ENCODE measurements at places on chromosomes 11 and 22.

GRCh38 chr11:83523676-83524075, 237.5 kb upstream of the CCDC90B start:
- DNase-seq = no peak

GRCh38 chr22:37970864-37971263, 13.5 kb downstream of the SOX10 start:
- no peak for DNase-seq

DNA sequence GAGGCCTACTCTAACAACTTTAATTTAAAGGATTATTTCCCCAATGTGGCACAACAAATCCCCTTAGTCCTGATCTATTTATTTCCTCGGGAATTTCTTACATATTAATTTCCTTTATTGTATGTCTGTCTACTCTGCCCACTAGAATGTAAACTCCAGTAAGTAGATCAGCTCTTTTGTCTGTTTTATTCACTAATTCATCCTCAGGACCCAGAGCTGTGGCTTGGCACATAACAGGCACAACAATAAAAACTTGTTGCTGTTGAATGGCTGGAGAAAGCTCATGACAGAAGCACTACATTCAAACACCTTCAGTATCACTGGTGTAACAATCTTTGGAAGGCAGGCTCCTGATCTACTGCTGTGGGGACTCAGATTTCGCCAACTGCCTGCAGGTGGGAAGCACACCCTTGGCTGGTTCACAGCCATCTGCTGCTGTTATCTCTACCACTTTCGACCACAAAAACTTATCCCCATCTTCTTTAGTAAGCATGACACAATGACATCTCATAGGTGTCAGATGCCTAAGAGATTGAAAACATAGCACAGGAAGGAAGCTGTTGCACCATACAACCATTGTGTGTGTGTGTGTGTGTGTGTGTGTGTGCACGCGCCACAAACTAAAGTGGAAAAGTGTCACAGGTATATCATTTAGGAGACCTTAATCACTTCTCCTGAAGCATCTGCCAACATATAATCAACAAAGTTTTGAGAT, 11.9 kb downstream of the HIRA start:
- DNase-seq = no peak

GRCh38 chr11:86415026-86415425, 40.3 kb downstream of the CCDC81 start:
- no peak for DNase-seq

DNA sequence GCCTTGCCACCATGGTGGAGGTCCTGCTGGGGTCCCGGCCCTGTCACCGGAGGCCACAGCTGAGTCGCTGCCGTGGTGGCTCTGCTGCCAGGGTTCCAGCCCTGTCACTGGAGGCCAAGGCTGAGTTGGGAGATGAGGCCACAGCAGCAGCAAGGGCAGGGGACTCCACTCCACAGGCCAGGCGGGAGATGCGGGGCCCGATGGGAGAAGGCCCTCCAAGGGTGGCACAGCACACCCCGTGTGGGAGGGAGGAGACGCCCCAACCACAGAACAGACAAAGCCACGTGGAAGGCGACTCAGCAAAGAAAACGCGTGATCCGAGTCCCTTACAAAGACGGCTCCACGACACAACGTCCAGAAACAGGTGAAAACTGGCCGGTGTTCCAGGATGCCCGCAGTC, 159.3 kb downstream of the BRD1 start:
- DNase-seq = no peak

GRCh38 chr22:39332441-39333064, 13.1 kb upstream of the RPL3 start:
- DNase-seq = no peak

GRCh38 chr11:7143908-7144307, 55.1 kb downstream of the RBMXL2 start:
- no peak for DNase-seq

DNA sequence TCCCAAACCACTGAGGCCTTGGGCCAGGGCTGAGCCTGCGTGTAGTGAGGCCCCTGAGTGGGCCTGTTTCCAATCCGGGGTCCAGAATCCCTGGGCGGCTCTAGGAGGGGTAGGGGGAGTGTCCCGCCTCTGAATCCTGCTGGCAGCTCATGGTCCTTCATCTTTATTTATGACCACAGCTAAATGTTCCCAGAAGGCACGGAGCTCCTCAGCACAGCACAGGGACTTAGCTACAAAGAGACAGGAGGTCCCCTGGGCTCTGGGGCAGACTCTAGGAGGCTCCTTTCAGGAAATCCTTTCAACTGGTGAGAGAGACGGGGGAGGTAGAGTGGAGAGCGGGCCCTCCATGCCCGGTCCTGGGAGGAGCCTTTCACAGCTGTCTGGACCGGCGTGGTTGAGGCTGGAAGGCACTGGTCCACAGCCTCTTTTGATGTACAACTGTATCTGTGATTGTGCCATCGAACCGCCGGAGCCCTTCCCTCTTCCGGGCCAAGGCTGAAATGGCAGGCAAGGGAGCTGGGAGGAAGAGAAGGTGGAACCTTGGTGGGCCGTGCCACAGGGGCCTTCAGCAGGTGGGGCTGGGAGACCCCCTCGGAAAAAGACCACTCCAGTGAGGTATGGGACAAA, 46.8 kb downstream of the SCUBE1 start:
- no peak for DNase-seq

- DNase-seq = no peak
Measured at GRCh38 chr11:24837112-24837511, 340.3 kb downstream of the LUZP2 start.

DNA sequence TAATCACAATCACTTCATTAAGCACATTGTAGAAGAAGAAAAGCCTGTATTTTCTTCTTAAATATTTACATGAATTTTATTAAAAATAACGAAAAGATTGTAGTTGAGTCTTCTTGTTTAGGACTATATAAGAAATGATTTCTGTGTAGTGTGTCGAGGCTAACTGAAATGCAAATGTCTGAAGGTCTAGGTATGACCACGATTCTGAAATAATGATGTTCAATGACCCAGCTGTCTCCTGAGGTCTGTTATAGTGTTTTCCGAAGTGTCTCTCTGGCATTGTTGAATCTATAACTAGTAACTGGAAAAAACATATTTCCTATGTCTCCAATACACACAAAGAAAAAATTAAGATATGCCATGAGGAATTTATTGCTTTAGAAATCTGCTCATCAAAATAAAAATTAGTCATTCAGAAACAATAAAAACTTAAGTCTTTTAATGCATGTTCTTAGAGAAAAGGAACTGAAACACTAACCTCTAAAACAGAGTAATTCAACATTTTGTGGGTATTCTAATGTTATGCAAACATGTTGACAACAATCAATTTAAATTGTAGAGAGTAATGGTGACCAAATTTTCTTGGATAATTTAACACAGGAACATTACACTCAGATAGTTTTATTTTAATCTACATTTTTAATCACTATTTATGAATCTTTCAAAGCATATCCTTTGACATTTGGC, 55.0 kb downstream of the CASP12 start:
- DNase-seq = no peak

- DNase-seq = no peak
Measured at GRCh38 chr11:64100360-64100759, 64.6 kb downstream of the FLRT1 start.

DNA sequence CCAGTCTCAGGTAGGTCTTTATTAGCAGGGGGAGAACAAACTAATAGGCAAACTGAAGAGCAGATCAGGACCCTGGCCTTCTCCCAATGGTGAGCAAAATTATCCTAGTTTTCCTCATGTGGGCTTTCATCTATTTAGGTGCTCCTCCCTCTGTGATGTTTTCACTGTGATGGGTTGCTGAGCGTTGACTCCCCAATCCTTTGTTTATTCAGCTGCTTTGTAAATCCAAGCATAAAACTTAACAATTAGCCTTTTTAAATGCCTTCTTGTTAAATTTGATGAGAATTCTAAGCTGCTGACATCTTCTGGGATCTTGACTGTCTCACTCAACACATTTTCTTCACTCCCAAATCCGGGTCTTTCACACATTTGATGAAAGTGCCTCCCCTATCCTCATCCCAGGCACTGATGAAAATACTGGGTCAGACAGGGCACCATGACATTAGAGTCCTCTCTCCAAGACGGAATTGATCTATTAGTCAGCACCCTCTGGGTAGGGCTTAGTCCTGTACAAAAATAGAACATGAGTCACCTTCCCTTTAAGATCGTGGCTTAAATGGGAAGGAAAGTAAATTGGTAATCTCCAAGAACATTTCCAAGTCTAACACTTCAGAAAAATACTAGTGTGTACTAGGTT, 199.3 kb upstream of the ISX start:
- DNase-seq = no peak

- DNase-seq = no peak
Measured at GRCh38 chr11:9493492-9493891, 32.7 kb downstream of the ZNF143 start.

- no peak for DNase-seq
Measured at GRCh38 chr22:48491451-48491941, 1336.2 kb downstream of the BRD1 start.

DNA sequence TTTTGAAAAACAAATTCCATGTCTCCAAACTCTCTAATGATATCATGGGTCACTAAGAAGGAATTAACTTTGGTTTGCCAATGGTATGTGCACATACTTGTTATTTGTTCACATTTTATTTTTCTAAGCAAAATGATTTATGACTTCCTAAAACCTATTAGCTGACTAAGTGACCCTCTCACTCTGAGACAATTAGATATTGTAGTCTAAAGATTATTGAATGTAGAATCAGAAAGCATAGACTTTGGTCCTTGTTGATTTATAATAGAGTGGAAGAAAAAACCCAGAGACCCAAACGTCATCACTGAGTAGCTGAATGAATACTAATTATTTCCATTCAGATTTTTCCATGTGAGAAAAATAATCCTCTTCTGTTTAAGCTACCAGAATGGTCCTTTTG, 243.5 kb upstream of the ANO3 start:
- no peak for DNase-seq

DNA sequence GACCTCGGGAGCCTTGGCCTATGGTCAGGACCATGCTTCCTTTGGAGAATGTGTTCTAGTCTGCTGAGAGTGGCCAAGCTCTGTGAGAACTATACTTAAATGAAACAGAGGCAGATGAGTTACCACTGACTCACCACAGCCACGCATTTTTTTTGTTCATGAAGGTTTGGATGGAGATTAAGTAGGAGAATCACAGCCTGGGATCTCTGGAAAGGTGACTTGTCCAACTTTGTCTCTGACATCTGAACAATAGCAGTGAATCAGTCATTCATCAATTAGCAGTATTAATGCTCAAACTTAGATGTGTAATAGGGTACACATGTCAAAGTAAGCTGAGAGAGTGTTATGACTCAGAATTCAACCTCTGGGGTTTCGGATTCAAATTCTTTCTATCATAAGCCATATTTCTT, 100.7 kb upstream of the ANO3 start:
- no peak for DNase-seq

DNA sequence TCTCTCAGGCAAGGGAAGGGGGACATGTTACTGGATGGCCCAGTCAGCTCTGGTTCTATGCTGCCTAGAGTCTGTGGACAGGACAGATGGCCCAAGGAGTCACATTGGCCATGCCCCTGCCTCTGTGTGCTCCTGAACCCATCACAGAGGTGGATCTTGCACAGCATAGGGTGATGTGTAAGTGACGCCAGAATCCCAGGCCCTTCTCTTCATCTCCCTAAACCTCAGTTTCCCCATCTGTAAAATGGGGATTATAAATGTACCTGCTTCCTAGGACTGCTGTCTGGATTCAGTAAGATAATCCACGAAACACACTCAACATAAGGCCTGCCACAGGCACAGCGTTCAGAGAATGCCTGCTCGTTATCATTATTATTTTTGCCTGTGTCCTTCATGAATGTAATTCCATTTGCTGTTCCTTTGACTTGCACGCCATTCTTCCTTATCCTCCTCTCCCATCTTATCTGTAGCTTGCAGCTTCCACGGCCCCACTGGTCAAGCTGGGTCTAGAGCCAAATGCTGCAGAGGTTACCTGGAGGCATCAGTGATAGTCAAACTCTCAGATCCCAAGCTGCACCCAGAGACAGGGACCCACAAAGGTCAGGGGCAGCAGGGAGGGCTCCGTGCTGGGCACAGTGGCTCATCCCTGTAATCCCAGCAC, 207.0 kb downstream of the MN1 start:
- DNase-seq = no peak

GRCh38 chr11:10032935-10033334, 261.1 kb downstream of the SBF2 start:
- DNase-seq = no peak

DNA sequence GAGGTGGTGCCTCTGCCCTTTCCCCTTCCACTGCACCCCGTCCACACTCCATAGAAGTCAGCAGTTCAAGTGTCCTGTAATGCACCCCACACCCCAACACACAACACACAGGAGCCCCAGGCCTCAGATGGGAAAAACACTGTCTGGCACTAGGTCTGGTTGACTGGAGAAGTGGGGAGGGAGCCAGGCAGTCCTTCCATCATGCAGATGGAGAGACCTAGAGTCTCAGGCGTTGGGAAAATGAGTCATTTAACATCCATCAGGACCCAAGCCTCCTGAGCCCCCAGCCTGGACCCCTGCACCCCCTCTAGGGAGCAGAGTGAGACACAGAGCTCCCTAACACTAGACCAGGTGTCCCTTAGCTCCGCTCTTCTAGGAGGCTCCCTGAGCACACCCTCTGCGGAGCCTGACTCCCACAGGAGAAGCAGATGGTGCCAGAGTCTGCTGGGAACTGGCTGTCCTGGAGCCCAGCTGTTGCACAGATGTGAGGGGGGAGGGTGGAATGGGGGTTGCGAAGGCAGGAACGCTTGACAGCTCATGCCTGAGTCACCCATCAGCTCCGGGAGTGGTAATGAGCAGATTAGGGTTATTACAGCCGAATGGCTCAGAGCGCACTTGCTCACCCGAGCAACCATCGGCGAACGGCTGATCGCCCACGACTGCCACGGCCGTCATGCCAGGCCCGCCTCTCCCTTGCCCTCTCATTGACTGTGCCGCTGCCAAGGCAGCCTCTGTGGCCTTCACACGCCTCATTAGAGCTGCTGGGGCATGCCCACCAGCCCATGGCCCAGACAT, 22.1 kb upstream of the SYT7 start:
- no peak for DNase-seq

DNA sequence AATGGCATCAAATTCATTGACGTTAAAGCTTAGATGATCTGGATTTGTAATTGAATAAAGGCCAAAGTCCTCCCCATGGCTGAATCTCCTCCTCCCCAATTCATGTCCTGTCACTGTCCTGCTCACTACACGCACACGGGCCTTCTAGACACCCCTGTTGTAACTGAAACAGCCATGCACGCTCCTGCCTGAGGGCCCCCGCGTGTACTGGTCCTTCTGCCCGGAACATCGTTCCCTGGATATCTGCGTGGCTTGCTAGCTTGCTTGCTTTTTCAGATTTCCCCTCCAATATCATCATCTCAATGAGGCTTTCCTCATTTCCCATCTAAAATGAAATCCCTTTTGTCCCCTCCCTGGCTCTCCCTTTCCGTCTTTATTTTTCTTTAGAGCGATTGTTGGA, 15.3 kb downstream of the PKNOX2 start:
- DNase-seq = no peak

- no peak for DNase-seq
Measured at GRCh38 chr11:45180179-45180847, 33.9 kb downstream of the PRDM11 start.

GRCh38 chr11:117382746-117383145, 55.1 kb downstream of the CEP164 start:
- DNase-seq = no peak

- no peak for DNase-seq
Measured at GRCh38 chr11:68773521-68774193, 22.3 kb upstream of the TESMIN start.
